ENCODE measurements at places on chromosomes 5 and 9. TPM values are rescaled to one million over a fixed set of nuclear protein-coding genes. Genes with fewer than 3 reads are reported as not detected.

The C5orf52 gene
- not detected for total RNA-seq

The LCN1 gene
- total RNA-seq: not detected

The CDK7 gene
- total RNA-seq: 47.2 TPM

The NRG2 gene
- 0.08 TPM for total RNA-seq

The C8G gene
- total RNA-seq: not detected

The OR13C5 gene
- total RNA-seq: not detected

The CARTPT gene
- total RNA-seq: not detected

The SECISBP2 gene
- total RNA-seq: 13.8 TPM

The ZNF618 gene
- total RNA-seq: 4.8 TPM

The PCDHGA8 gene
- 0.08 TPM for total RNA-seq

The SPINK13 gene
- total RNA-seq: not detected

The ADAMTS6 gene
- 22.0 TPM for total RNA-seq

The ETF1 gene
- total RNA-seq: 116 TPM

The ANKRD55 gene
- total RNA-seq: not detected

The BRINP1 gene
- total RNA-seq: not detected
